ENCODE measurements at places on chromosomes 5 and 9. TPM values are rescaled to one million over a fixed set of nuclear protein-coding genes. Genes with fewer than 3 reads are reported as not detected.

DNA sequence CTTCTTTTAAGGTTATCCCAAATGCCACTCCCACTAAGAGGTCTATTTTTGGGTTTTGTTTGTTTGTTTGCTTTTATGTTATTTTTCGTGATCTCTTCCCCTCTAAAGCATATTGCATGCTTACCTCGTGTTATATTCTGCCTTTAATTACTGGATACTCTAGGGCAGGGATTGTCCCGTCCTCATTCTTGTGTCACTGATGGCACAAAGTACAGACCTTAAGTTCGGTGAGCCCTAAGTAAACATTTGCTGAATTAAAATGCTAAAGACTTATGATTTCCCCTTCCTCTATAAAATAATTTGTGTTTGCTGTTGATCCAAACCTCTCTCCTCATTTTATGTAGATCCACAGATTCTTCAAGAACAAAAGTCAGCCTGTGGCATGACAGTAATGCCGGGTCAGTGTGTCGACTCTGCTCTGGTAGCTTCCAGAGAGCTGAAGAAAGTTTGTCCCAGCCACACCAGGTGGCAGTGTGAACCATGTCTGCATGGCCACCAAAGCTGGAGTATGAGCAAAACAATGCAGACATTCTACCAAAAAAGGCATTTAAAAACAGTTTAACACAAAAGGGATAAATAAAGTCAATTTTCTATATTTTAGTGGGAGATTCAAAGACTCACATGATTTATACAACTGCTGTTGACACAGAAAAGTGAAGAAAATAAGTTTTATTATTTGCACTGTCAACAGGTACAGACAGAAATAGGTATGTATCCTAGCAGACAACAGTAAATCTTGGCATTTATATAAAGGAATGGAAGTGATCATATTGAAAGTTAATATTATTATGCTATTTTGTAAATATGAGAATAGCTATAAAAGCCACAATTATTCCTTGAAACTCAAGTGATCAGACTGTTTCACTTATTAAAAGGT, 17.9 kb upstream of the POC5 start:
- no peaks in the 10 kb centered on the region for H3K36me3 ChIP-seq
- H3K27me3 ChIP-seq = no peaks in the 10 kb centered on the region
- DNase-seq = peak; percentile 34
- no peak overlapping the region for H3K4me3 ChIP-seq
- H3K4me1 ChIP-seq = no peaks in the 10 kb centered on the region

Gene LCN1
- total RNA-seq = not detected

- peaks cover 5% of the 10 kb centered on the region for H3K36me3 ChIP-seq
- peaks cover 3% of the 10 kb centered on the region for H3K27me3 ChIP-seq
- H3K4me1 ChIP-seq = peaks cover 34% of the 10 kb centered on the region
- H3K27ac ChIP-seq = no peak overlapping the region
- no peak overlapping the region for H3K4me3 ChIP-seq
Measured at GRCh38 chr5:140261403-140262171, 41.3 kb downstream of the PFDN1 start.

GRCh38 chr9:37914154-37914551, 10.2 kb upstream of the SLC25A51 start:
- H3K4me3 ChIP-seq = no peak overlapping the region
- peaks cover 17% of the 10 kb centered on the region for H3K27me3 ChIP-seq
- peaks cover 17% of the 10 kb centered on the region for H3K4me1 ChIP-seq
- no peak overlapping the region for H3K27ac ChIP-seq

Gene CCNJL
- 123 TPM for total RNA-seq

GRCh38 chr5:68074048-68074632, 141.4 kb upstream of the PIK3R1 start:
- H3K4me1 ChIP-seq = peaks cover 10% of the 10 kb centered on the region
- no peak for DNase-seq
- no peak overlapping the region for H3K27ac ChIP-seq
- H3K27me3 ChIP-seq = no peaks in the 10 kb centered on the region
- no peak overlapping the region for H3K4me3 ChIP-seq

DNA sequence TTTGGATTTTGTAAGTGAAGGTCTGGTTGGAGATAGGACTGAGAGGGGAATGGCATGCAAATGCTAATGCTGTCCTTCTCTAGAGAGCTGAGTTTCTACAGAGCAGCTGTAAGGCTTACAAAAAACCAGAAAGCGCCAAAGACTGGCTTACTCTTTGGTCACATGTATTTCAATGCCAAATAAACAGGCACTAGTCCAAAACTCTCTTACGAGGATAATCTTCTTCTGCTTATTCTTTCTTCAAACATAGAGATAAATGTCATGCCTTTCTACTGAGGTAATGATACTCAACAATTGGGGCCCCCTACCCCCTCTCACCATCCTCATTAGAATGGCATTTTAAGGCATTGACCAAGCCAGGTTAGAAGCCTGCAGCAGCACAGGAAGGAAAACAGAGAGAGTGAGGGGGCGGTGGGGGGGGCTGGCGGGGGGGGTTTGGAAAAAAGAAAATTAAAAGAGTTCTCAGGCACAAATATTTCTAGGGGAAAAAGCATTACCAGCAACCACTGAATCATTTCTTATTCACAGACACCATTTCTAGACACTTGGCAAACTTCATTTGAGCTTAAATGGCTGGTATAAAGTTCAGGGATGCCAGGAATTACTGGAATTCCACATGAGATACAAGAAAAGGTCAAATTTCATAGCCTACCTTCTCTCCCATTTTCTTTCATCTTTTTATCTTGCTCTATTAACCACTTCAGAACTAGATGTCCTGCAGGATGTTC, 34.0 kb downstream of the PUM3 start:
- no peak overlapping the region for H3K27ac ChIP-seq
- no peak overlapping the region for H3K4me3 ChIP-seq
- no peaks in the 10 kb centered on the region for H3K36me3 ChIP-seq
- H3K4me1 ChIP-seq = no peaks in the 10 kb centered on the region

- H3K4me1 ChIP-seq = peaks cover 19% of the 10 kb centered on the region
- H3K27me3 ChIP-seq = no peaks in the 10 kb centered on the region
- H3K27ac ChIP-seq = no peak overlapping the region
- no peak for DNase-seq
- no peaks in the 10 kb centered on the region for H3K36me3 ChIP-seq
Measured at GRCh38 chr5:111277061-111277460, 52.9 kb downstream of the CAMK4 start.

DNA sequence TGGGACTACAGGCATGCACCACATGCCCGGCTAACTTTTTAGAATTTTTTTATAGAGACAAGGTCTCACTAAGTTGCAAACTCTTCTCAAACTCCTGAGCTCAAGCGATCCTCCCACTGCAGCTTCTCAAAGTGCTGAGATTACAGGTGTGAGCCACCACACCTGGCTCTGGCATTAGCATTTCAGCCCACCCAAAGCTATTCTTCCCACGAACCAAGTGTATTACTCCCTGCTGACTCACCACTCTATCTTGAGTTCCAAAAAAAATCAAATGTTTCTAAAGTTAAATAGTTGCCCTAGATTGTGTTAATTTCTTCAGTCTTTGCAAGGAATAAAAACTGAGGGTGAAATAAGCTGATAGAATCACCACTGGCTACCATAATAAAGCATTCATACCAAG, 205.5 kb downstream of the ARRDC3 start:
- no peak for DNase-seq
- peaks cover 25% of the 10 kb centered on the region for H3K4me1 ChIP-seq
- no peaks in the 10 kb centered on the region for H3K36me3 ChIP-seq
- peaks cover 4% of the 10 kb centered on the region for H3K27me3 ChIP-seq

Gene C5orf15
- total RNA-seq = 35.7 TPM

Gene RARS1
- 65.2 TPM for total RNA-seq

Gene PAEP
- not detected for total RNA-seq

DNA sequence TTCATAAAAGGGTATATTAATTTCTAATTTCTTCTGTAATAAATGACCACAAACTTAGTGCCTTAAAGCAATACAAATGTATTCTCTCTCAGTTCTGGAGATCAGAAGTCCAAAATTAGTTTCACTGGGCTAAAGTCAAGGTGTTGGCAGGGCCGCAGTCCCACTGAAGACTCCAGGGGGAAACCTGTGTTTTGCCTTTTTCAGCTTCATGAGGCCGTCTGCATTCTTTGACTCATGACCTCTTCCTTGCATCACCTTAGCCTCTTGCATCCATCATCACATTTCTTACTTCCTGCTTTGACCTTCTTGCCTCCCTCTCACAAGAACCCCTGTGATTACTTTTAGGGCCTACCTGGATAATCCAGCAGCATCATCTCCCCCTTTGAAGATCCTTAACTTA, 42.0 kb upstream of the ALDH1B1 start:
- H3K27me3 ChIP-seq = peaks cover 2% of the 10 kb centered on the region
- H3K4me1 ChIP-seq = peaks cover 12% of the 10 kb centered on the region
- H3K27ac ChIP-seq = no peak overlapping the region
- no peak overlapping the region for H3K4me3 ChIP-seq
- H3K36me3 ChIP-seq = no peaks in the 10 kb centered on the region

GRCh38 chr5:101977729-101978345, 318.2 kb downstream of the SLCO4C1 start:
- H3K4me1 ChIP-seq = no peaks in the 10 kb centered on the region
- H3K27me3 ChIP-seq = no peaks in the 10 kb centered on the region
- no peak for DNase-seq
- H3K27ac ChIP-seq = no peak overlapping the region
- H3K4me3 ChIP-seq = no peak overlapping the region

Gene ADAMTS16
- 4.8 TPM for total RNA-seq

- peaks cover 2% of the 10 kb centered on the region for H3K27me3 ChIP-seq
- no peak overlapping the region for H3K27ac ChIP-seq
- H3K4me1 ChIP-seq = no peaks in the 10 kb centered on the region
- H3K4me3 ChIP-seq = no peak overlapping the region
- H3K36me3 ChIP-seq = peaks cover 6% of the 10 kb centered on the region
- no peak for DNase-seq
Measured at GRCh38 chr9:107378006-107378405, 94.9 kb downstream of the RAD23B start.

Gene ASS1
- 31.5 TPM for total RNA-seq

Gene CCIN
- total RNA-seq = 0.22 TPM

- H3K4me1 ChIP-seq = peaks cover 2% of the 10 kb centered on the region
- no peak for DNase-seq
Measured at GRCh38 chr5:54722846-54723433, 205.4 kb downstream of the SNX18 start.

Gene BBLN
- 147 TPM for total RNA-seq

DNA sequence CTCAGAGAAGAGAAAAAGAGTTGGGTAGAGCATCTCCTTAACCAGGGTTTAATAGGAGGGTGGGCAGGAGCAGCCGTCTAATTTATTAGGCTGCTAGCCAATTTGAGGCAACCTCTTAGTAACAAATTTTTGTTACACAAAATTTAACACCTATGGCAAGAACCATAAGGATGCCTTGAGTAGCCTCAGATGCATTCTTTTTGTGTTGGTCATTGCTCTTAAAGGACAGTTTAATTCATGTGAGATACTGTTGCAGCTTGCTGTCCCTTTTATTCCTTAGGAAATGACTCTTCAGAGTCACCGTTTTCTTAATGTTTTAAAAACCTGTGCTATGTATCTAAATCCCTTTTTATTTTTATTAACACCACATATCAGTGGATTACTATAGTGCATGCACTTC, 255.1 kb downstream of the MAST4 start:
- H3K27ac ChIP-seq = no peak overlapping the region
- H3K27me3 ChIP-seq = no peaks in the 10 kb centered on the region
- no peak for DNase-seq
- H3K36me3 ChIP-seq = no peaks in the 10 kb centered on the region
- no peaks in the 10 kb centered on the region for H3K4me1 ChIP-seq

- no peak overlapping the region for H3K4me3 ChIP-seq
- H3K27ac ChIP-seq = no peak overlapping the region
- H3K36me3 ChIP-seq = no peaks in the 10 kb centered on the region
- H3K4me1 ChIP-seq = peaks cover 5% of the 10 kb centered on the region
- H3K27me3 ChIP-seq = peaks cover 3% of the 10 kb centered on the region
Measured at GRCh38 chr5:159903131-159903530, 13.2 kb upstream of the ADRA1B start.

DNA sequence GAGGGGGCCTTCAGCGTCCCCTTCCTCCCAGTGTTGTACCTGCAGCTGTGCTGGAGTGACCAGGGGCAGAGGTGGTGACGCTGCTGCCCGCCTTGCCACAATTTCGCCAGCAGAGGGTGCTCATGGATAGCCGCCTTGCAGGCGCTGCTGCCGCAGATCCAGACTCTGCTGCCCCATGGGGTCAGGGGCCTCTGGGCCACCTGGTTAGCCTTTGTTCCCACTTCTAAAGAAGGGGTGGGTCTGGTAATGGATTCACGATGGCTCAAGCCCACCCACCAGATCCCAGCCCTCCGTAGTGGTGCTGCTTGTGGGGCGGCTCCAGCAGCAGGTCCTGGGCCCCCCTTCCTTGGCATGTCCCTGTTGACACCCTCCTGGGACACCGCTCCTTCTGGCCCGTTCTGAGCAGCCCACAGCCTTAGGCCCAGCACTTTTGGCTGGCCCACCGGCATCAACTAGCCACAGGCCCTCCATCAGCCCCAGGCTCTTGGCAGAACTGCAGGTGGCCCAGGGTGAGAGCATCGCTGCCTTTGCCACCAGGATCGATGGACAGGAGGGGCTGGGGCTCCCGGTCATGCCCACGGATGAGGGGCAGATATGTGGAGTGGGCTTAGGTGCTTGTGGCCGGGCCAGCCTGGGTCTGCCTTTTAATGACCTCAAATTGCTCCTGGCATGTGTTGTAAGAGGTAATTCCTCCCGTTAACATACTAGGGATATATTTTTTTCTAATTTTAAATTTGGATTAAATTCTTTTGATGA, 57.2 kb downstream of the COL5A1 start:
- peaks cover 3% of the 10 kb centered on the region for H3K27me3 ChIP-seq
- peaks cover 9% of the 10 kb centered on the region for H3K4me1 ChIP-seq
- H3K4me3 ChIP-seq = no peak overlapping the region

GRCh38 chr9:13076616-13077015, 202.9 kb downstream of the MPDZ start:
- no peak for DNase-seq
- no peaks in the 10 kb centered on the region for H3K4me1 ChIP-seq

DNA sequence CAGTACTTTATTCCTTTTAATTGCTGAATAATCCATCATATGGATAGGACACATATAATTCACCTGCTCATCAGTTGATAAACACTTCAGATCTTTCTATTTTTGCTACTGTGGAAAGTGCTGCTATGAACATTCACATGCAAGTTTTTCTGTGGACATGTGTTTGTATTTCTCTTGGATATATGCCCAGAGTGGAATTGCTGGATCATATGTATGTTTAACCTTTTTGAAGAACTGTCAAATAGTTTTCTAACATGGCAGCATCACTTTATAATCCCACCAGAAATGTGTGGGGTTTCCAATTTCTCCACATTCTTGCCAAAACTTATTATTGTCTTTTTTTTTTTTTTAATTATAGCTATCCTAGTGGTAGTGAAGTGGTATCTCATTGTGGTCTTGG, 15.1 kb downstream of the CARTPT start:
- H3K36me3 ChIP-seq = no peaks in the 10 kb centered on the region
- H3K27ac ChIP-seq = no peak overlapping the region
- no peak for DNase-seq

GRCh38 chr5:74413403-74414048, 227.0 kb downstream of the ENC1 start:
- H3K36me3 ChIP-seq = no peaks in the 10 kb centered on the region
- H3K27me3 ChIP-seq = peaks cover 3% of the 10 kb centered on the region
- peaks cover 68% of the 10 kb centered on the region for H3K4me1 ChIP-seq
- H3K27ac ChIP-seq = no peak overlapping the region

Measured in glutamatergic neuron (in vitro differentiated cells).